ENCODE measurements at places on chromosomes 5 and 9. TPM values are rescaled to one million over a fixed set of nuclear protein-coding genes. Genes with fewer than 3 reads are reported as not detected.

CSF2 gene
- not detected for polyA plus RNA-seq

OLFML2A gene
- 3.0 TPM for polyA plus RNA-seq

ACTL7A gene
- not detected for polyA plus RNA-seq

ENHO gene
- 0.89 TPM for polyA plus RNA-seq

- peak; percentile 93 for DNase-seq
Measured at GRCh38 chr9:137077010-137077747, at the start of gene UAP1L1. Gene UAP1L1, plus strand, starts transcription at chr9:137077517. Its CDS starts 16 bp downstream, at chr9:137077533.

- DNase-seq, result no peak
Measured at GRCh38 chr5:114185274-114185673, 176.6 kb upstream of the KCNN2 start.

- no peak for DNase-seq
Measured at GRCh38 chr9:16267281-16268066, 603.0 kb downstream of the BNC2 start.

- DNase-seq, result no peak
Measured at GRCh38 chr5:594226-594860, 17.8 kb upstream of the CEP72 start.

DNA sequence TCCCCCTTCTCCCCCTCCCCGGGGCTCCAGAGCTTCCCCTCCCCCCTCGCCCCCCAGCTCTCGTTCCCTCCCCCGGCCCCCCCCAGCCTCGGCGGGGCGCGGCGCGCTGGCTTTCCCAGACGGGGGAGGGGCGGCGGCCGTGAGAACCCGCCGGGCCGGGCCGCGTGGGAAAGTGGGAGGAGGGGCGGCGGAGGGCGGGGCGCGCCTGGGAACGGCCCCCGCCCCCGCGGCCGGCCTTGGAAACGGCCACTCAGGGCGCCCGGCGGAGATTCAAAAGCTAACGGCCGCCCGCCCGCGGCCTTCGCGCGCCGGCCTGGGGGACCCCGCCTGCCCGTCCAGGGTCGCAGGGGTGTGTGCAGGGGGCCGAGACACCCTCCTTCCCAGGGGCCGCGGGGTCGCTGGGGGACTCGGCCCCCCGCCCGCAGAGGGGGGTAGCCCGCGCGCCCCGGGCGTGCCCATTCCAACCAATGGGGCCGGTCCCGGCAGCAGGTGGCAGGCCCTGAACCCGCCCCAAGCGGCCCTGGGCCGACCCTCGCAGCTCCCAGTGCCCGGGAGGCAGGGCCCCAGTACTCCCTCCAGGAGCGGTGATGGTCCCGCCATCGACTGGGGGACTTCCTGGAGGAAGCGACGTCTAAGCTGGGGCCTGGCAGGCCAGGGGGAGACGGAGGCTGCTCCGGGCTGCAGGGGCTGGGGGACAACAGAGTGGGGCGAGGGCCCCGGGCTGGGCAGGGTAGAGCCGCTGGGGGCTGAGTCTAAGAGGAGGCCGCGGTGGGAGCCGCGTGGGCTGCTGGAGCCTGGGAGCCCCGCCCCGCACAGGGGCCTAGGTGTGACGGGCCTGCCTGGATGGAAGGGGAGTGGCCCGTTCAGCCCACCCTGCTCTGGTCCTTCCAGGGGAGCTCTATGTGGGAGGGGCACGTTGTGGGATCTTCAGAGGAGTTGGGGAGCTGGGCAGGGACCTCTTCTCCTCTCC, 14.2 kb upstream of the NRARP start:
- peak; percentile 79 for DNase-seq

- no peak for DNase-seq
Measured at GRCh38 chr9:71766663-71767062, 1.6 kb downstream of the CEMIP2 start.

All from spleen (tissue), 13 donors.